ENCODE measurements at places on chromosomes 7 and 10.

DNA sequence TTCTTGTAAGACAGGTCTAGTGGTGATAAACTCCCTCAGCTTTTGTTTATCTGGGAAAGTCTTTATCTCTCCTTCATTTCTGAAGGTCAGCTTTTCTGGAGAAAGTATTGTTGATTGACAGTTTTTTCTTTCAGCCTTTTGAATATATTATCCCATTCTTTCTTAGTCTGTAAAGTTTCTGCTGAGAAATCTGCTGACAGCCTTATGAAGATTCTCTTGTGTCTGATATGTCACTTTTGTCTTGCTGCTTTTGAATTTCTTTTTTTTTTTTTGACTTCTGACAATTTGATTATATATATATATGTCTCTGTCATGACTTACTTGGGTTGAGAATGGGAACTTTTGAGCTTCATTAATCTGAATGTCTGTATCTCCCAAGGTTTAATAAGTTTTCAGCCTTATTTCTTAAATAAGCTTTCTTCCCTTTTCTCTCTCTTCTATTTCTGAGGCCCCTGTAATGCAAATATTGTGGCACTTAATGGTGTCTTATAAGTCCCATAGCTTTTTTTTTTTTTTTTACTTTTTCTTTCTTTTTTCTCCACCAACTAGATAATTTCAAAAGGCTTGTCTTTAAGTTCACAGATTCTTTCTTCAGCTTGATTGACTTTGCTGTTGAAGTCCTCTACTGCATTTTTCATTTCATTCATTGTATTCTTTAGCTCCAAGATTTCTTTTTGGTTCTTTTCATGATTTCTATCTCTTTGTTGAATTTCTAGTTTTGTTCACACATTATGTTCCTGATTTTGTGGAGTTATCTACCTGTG is 81.4 kb upstream of the IL6 start:
- DNase-seq, result no peak

DNA sequence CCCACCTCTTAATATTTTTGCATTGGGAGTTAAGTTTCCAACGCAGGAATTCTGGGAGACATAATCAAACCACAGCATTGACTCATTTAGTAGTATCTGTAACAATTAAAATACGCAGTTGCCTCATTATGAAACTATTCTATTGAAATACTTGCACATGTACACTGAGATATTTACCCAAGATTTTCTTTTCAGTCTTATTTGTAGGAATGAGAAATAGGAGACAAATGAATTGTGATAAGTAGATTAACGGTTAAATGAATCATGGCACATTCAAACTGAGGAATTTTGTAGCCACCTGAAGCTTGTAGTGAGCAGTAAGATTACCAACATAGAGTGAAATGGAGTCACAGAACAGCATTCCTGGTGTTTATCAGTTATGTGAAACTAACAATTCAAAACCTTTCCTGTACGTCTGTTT is 18.1 kb downstream of the RP9 start:
- DNase-seq, result no peak

- no peak for DNase-seq
Observed at GRCh38 chr7:155169498-155170065, 99.5 kb downstream of the HTR5A start.

- no peak for DNase-seq
Observed at GRCh38 chr7:16961641-16962040, 79.9 kb upstream of the AGR3 start.

DNA sequence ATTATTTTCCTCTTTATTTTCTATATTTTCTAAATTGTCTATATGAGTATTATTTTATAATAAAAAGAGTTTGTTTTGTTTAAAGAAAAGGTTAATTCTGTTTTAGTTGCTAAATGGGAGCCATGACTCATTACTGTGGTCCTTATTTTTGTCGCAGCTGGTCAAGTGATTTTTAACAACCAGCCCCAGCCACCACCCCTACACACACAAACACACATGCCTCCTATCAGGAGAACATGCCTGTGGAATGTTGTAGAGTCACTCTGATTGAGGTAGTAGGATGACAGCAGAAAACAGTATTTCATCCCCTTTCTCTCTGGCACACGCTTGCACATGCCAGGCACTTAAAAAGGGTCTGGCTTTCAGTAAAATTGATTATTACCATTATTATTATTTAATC is 68.6 kb upstream of the GDF10 start:
- DNase-seq, result no peak

GRCh38 chr10:8913720-8914119 is 859.2 kb downstream of the GATA3 start:
- DNase-seq, result no peak

DNA sequence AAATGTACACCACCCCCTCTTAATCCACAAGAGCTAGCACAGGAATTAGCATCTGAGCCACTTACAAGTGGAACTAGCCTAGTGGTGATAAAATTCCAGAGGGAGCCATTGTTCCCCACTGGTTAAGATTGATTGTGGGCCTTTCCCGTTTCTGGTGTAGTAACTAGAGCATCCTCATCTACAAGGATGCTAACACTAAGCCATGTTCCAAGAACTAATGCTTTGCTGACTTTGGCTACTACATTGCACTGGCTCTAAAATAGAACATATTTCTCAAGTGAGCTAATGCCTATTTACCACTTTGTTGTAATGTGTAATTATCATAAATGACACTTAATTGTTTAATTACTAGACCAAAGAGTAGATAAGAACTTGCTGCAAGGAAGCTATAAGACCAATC is 143.7 kb downstream of the FZD1 start:
- DNase-seq, result no peak

DNA sequence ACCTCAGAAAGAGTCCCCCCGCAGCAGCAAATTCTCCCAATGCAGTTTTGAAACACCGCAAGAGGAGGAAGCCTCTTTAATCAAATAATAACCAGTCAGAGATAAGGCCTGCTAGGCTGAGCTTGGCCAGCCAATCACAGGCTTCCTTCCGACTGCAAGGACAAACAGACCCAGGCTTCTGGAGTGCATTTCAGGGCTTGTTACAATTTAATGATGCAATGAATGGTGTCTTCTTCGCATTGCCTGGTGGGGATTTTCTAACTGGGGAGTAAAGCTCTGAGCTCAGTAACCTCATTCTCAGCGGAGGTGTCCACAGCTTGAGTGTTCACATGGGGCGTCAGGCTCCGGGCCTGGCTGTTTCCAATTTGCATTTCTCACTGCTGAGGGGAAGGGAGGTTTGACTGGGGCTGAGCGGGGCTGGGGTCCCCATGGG is 31.8 kb upstream of the GPAM start:
- DNase-seq, result no peak

Measured in GM12892 (cell line).